RPMI8226 (cell line): ENCODE measurements at places on chromosomes 13 and 19.

DNA sequence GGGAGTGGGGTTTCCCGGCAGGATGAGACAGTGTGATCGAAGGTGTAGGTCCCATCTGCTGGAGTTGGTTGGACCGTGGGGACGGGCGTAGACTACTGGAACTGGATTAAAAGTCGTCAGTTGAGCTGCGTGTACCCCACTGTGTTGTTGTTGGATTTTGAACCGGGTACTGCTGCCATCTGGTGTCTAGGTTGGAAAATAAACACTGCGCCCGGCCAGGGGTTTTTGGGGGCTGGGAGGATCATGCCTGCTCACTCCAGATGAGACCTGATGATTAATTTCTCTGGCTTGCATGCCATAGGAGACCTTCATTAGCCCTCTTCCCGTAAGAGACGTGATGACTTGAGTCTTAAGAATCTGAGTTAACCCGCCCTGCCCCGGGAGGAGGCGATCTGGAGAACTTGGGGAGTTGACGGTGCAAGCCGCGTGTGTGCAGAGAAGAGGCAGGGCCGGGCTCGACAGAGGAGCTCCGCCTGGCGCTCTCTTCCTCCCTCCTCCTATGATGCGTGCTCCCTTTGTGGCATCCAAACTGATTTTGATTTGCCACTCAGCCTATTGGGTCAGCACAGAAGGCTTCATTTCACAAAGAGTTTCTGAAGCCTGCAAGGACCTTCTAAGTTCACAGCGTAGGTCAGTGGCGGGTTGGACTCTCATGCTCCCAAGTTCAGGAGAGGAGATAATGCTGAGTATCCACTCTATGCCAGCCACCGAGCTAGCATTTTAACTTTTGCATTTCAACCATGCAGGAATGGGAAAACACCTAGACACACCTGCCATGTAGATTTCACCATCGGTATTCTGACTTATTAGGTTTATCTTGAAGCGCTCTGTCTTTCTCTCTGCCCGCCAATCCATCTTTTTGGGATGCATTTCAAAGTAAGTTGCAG, 2.7 kb downstream of the UHRF1 start:
- DNase-seq = peak; percentile 33

GRCh38 chr13:111668451-111668850, 348.0 kb downstream of the TEX29 start:
- no peak for DNase-seq

- no peak for DNase-seq
Observed at GRCh38 chr19:50952910-50953309, at the start of gene KLK5. Gene KLK5 (minus strand): TSS chr19:50953038. CDS start chr19:50952657, 381 bp downstream.

- peak; percentile 27 for DNase-seq
Observed at GRCh38 chr13:110869805-110870706, 44.8 kb downstream of the ANKRD10 start.

DNA sequence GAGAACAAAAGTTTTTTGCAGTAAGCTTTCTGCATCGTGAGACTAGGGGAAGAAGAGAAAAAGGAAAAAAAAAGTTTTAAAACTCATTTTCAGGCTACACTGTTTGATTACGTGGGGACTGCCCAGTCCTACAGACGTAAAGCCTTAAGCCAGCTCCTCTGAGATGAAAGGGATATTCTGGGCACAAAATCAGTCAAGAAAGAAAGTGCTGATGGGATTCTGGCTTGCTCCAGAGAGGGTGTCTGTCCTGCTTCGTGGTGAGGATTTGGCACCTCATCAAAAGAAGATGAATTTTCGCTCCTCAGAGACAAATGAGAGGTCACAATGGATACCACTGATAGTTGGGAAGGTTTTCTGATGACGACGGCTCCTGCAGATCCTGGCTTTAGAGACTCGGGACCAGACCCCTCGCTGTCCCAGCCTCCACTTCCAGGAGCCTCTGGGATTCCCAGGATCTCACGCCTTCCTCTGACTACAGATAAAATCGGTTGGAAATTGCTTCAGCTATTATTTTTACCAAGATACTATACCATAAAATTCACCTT, 9.7 kb downstream of the TEX29 start:
- DNase-seq = no peak

DNA sequence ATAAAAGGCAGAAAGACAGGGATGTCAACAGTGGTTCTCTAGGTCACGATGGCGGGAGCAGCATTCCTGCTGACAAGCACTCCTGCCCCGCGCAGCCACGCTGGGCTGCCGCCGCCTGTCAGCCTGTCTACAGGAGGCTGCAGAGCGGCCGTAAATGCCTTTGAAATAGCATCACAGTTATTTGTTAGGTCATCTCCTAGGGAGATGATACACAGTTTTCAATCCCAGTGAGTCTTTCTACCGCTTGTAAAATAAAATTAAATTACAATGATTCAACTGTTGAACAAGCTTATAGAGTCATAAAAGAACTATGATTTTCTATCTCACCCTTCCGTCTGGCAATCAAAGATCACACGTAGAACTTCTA, 7.3 kb upstream of the SLC7A9 start:
- DNase-seq = no peak

- DNase-seq = peak; percentile 78
Observed at GRCh38 chr19:50365434-50366306, at the start of gene NAPSA. Gene NAPSA (minus strand): TSS chr19:50365639. CDS start chr19:50365621, 18 bp downstream.

- DNase-seq = no peak
Observed at GRCh38 chr13:109725297-109725696, 61.1 kb downstream of the IRS2 start.

GRCh38 chr19:51509823-51510660, 8.4 kb upstream of the SIGLEC12 start:
- DNase-seq = no peak

DNA sequence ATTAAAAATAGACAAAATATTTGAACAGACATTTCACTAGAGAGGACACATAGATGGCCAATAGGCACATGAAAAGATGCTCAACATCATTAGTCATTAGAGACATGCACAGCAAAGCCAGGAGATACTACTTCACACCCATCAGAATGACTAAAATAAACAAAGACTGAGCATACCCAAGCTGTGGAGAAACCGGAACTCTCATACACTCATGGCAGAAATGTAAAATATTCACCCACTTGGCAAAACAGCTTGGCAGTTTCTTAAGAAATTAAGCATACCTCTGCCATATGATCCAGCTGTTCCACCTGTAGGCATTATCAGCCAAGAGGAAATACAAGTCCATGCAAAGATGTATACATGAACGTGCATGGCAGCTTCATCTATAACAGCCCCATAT, 213.4 kb downstream of the TSHZ3 start:
- no peak for DNase-seq

DNA sequence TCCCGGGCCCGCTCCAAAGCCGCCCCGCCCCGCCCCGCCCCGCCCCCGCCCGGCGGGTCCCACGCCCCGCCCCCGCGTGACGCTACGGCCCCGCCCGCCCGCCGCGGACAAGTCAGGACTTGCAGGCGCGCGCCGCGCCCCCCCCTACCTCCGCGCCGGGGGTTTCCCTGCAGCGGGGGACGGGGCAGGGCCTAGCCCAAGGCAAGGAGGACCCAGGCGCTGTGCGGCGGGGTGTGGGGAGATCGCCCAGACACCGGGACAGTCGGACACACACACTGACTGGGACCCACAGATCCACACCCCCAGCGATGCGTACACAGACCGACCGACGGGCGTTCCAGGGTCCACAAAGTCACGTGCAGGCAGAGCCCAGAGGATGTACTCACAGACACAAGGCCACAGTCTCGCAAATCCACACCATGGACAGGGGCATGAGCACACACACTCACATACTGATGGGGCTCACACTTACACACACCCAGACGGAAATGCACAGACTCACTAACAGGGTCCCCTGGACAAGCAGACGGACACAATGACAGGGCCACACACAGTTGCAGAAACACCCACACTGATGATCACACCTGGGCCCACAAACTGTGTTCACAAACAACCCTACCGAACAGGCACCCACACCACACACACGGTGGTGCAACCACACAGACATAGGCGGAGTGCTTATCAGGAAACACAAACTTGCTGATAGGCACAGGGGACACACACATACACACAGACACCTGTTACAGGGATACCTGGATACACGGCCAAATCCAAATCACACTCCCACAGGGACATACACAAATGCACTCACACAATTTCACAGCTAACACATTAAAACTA, 436 bp upstream of the BBC3 start:
- peak; percentile 85 for DNase-seq

- no peak for DNase-seq
Observed at GRCh38 chr13:35648201-35648600, 171.7 kb upstream of the MAB21L1 start.

DNA sequence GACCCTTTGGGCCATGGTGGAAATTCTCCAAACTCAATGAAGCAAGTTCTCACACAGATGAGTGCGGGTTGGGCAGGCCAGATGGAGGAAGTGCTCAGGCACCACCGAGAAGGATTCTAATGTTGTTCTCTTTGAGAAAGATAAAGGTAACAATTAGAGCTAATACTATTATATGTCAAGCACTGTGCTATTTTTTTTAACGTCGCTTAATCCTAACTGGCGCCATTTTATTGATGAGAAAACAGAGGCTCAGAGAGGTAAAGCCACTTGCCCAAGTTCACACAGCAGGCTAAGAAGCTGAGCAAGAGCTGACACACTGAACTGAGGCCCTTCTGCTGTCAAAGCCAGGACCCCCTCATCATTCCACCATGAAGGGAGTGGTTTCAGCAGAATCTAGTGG, 1.0 kb downstream of the FBL start:
- no peak for DNase-seq

GRCh38 chr19:4346020-4346383, 2.6 kb downstream of the MPND start:
- no peak for DNase-seq

GRCh38 chr19:35032356-35032865, 2.1 kb downstream of the SCN1B start:
- DNase-seq = no peak

GRCh38 chr19:41913538-41914423, 14.5 kb downstream of the ERFL start:
- no peak for DNase-seq

DNA sequence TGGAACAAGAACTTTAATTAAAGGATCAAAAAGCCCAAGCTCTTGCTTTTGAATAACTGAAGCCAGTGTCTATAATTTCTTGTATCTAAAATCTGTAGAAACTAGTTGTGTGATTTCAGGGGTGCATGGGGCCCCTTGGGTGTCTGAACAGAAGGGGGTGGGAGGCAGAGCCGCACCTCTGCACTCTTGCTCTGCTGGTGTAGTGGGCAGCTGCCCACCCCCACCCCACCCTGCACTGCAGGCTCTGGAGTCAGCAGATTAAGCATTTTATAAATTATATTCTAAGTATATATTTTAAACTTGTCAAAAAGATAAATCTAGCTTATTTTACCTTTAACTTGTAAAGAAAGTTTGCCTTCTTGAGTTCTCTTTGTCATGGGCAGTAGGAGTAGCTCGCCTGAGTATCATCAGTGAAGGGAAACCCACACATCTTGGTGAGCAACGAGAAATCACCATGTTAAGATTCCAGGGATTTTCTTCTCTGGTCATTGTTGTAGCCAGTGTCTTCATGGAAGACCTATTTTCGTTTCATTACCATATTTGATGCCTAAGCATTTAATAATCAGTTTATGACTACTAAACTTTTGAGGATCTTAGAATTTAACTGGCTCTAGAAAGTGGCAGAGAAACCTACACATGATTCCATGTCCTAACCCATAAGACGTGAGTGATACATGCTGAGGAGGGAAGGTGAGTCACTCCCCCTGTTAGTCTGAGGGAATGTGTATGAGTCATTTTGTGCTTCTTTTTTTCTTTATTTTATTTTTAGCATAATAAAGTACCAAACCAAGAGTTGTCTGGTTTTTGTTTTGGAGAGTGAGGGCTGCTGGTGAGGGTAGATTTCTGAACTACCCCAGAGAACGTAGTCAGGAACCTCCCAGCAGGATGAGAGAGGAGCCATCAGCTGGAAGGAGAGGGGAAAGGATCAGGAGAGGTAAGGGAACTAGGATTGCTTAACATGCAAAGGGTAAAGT, 7.7 kb downstream of the UBE2L5 start:
- DNase-seq = no peak

DNA sequence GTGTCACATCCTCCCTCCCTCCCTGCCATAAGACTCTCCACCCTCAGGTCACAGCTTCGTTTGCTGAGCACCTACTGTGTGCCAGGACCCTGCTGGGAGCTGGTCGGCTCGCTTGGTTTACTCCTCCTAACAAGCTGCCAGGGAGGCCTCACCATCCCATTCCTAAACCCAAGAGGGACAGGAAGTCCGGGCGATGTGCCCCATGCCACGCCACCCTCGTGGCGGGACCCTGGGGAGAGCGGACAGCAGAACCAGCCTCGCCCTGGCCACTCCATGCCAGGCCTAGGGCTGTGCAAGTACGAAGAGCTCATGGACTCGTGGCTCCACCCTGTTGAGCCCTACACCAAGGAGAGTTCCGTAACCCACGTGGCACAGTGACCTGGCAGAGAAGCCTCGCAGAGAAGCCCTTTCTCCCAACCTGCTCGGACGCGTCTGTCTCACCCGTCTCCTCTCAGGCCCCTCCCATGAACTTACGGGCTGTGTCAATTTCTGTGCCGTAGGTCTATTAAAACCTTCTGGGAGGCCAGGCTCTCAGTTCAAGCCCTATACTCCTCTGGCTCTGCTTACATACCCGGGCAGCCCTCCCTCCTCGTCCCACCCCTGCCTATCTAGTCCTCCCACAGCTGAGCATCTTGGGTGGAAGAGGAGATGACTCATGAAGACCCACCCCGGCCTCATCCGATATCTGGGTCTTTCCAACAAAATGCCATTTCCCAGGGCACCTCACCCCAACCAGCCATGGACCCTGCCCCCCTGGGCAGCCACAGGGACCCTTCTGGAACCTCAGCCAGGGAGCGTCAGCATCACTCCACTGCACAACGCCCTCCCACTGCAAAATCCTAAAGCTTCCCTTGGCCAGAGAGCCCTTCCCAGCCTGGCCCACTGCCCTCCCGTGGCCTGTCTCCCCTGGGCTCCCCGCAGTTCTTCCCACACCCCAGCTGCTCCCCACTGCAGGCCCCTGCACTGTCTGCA, 2.6 kb downstream of the UBXN6 start:
- DNase-seq = no peak

DNA sequence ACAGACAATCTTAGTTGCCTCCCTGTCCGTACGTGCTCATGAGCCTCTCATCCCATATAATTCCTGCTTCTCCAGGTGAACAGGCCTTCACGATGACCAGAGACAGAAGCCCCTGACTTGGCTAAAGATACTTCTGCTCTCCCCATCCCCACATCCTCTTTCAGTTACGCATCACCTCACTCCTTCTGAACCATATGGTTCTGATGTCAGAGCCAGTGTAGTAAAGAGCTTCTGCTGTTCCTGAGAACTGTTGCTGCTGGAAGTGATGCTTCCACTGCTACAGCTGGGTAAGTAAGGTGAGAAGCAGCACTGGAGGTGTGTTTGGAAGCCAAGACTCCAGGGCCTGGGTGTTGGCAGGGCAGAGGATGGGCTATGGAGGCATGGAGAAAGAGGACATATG, 12.9 kb downstream of the SIGLECL1 start:
- DNase-seq = no peak

- no peak for DNase-seq
Observed at GRCh38 chr13:74773248-74773647, 639.0 kb upstream of the KLF12 start.

DNA sequence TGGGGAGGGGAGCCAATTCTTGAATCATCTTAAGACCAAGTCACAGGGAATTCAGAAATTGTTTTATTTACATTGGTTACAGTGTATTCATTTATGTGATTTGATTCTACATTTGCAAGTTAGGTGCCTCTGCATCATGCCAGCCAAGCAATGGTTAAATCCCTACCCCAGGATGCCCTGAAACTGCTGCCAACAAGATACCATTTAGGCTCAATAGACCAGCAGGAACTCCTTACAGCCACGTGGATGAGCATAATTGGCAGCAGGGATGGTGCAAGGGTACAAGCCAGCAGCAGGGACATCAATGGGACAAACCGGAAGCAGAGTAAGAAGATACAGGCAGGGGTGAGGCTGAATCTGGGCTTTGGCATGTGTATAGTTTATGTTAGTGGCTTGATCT, 72.4 kb upstream of the NBEA start:
- no peak for DNase-seq

- no peak for DNase-seq
Observed at GRCh38 chr13:88071371-88071770, 400.2 kb downstream of the SLITRK5 start.
